PC-3 (cell line): ENCODE measurements at places on chromosomes 5 and 9. TPM values are rescaled to one million over a fixed set of nuclear protein-coding genes. Genes with fewer than 3 reads are reported as not detected.

Gene STING1
- total RNA-seq: 6.5 and 12.6 TPM in 2 replicates

Gene SURF4
- 161 and 173 TPM in 2 replicates for total RNA-seq

Gene LHX2
- total RNA-seq: 1.1 TPM in 2 replicates

Gene BTNL8
- 0.23 TPM in 1 of 2 replicates, not detected in the other for total RNA-seq

Gene ADAMTS19
- total RNA-seq: not detected in 2 replicates
